T-helper 9 cell (primary cell): ENCODE measurements at places on chromosomes 7 and 10.

GRCh38 chr7:85010306-85010705 is 176.6 kb downstream of the SEMA3D start:
- no peak for DNase-seq

- DNase-seq: no peak
Measured at GRCh38 chr10:122962405-122962804, 8.4 kb upstream of the C10orf88 start.

GRCh38 chr7:27123007-27123476 is 7.5 kb downstream of the HOXA4 start:
- no peak for DNase-seq

DNA sequence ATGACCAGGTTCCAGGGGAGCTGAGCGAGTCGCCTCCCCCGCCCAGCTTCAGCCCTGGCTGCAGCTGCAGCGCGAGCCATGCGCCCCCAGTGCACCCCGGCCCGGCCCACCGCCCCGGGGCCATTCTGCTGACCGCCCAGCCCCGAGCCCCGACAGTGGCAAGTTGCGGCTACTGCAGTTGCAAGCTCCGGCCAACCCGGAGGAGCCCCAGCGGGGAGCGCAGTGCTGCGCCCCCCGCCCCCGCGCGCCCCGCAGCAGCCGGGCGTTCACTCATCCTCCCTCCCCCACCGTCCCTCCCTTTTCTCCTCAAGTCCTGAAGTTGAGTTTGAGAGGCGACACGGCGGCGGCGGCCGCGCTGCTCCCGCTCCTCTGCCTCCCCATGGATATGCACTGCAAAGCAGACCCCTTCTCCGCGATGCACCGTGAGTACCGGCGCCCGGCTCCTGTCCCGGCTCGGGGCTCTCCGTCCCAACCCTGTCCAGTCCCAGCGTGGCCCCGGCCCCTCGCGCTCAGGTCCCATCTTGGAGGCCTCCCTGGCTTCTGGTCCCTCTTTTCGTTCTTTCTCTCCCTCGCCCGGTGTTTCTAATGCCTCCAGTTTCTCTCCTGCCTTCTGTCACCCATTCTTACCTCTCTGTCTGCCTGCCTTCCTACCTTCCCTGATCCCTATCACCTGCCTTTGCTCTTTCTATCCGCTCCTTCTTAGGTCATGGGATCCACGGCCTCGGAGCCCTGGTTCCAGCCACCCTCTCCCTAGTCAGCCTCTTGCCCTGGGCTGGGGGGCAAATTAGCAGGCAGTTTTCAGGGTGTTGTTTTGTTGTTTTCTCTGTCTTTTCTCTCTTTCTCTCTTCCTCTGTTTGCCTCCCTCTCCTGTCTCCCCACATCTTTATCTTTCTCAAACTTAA is 751 bp downstream of the PAX2 start:
- no peak for DNase-seq

DNA sequence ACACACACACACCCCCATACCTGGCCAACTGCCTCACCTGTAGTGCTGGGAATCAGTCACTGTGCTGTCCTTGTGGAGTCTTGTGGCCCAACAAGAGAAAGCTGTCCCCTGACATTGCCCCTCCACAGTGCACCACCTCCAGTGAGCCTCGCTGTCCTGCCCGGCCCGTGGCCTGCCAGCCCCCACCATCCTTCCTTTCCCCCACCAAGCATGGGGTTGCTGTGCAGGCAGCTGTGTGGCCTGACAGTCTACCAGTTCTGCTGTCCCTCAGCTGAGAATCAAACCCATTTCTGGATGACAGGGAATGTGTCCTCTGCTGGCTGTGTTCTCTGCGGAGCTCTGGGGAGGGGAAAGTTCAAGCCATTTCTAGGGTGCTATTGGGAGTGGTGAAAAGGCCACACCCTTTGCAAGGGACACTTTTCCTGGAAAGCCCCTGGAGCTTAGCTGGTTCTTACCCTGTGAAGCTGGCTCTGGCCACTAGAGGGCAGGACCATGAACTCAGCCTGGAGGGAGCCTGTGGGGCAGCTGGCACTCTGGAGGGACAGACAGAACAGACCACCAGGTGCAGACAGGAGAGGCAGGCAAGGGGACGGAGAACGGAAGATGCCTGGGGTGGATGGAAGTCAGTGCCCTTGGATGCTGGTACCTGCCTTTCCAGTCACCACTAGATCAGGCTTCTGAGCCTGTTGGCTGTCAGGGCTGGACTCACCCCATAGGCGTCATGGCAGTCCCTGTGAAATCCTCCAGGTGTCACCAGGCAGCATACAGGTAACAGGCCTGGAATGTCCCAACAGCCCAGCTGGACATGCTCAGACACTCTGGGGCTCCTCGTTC is 10.5 kb upstream of the MTPAP start:
- peak; percentile 46 for DNase-seq

- no peak for DNase-seq
Measured at GRCh38 chr7:130838738-130839137, 104.7 kb upstream of the KLF14 start.

GRCh38 chr10:50469778-50470193 is 154.0 kb downstream of the SGMS1 start:
- no peak for DNase-seq

DNA sequence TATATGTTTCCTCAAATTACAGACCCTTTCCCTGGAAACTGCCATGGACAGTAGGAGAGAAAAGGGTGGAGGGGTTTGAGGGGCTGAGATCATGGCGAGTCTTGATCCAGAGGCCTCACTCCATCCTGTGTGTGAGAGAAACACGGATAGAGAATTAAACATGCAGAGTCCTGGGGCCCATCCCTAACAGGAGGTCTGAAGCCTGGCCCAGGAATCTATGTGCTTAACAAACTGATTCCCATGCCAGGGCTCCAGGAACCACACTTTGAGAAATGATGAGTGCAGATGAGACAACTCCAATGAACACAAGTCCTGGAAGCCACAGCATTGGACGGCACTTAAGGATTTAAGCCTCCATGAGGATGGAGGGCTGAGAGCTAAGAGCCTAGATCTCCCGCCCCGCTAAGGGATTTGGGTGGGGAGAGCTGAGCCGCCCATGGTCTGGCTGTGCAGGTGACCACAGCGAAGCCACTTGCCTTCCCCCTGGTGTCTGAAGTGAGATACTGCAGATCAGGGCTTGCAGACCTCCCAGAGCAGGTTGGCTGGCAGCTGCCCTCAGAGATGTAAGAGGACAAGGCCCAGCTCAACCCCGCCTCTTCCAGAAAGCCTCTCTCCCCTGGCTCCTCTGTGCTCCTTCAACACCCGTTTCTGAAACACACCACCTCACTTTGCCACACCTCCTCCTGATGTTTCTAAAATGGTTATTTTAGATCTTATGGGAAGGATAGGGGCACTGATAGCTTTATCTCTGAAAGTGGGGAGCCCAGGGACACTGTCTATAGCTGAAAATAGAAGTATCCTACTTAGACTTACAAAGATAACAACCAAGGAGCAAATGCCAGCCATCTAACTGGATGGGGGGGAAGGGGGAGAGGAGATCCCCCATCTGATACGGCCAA is 24.8 kb upstream of the EIF5AL1 start:
- peak; percentile 7 for DNase-seq

DNA sequence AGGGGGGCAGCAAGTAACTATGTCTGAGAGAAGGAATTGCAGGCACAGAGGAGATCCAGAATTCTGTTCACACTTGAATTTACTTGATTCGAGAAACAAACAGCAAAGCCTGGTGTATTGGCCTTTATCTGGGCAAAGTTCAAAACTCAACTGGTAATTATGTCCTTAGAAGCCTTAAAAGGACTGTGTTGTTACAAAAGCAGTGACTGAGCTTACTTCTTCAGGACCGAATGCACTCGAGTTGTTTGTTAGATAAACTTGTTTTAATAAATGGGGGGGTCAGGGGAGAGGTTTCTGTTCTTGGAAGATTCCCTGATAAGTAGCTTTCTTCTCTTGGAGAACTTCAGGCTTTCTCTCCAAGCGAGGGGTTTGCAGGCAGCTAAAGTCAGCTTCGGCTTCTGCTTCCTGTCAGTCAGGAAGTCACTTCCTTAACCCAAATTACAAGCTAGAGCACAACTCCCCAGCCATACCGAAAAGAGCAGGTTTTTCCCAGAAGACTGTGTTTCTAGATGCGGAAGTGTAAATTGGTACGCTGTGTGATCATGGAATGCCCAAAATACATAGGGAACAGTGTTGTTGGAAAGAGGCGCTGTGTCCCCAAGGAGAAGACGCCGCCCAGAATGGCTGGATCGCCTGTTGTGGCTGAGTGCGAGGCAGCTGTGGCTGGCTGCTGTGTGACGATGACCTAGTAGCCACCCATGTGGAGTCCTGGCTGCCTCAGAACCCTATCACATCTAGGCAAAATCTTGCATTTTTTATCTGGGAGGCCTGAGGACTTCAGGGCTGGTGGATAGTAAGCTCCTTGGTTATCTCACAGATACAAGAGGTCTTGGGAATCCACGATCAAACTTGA is 110.4 kb downstream of the TCF7L2 start:
- DNase-seq: no peak

GRCh38 chr10:71964098-71964742 is at the start of gene CHST3:
CHST3 (plus strand) TSS chr10:71964395; CDS start chr10:72005843, 41,448 bp downstream.
- DNase-seq: no peak

GRCh38 chr10:43354330-43354635 is 17.2 kb upstream of the FXYD4 start:
- no peak for DNase-seq

- DNase-seq: no peak
Measured at GRCh38 chr10:97117372-97117771, 68.4 kb downstream of the SLIT1 start.

GRCh38 chr10:21349912-21350286 is 175.6 kb downstream of the SKIDA1 start:
- DNase-seq: no peak

DNA sequence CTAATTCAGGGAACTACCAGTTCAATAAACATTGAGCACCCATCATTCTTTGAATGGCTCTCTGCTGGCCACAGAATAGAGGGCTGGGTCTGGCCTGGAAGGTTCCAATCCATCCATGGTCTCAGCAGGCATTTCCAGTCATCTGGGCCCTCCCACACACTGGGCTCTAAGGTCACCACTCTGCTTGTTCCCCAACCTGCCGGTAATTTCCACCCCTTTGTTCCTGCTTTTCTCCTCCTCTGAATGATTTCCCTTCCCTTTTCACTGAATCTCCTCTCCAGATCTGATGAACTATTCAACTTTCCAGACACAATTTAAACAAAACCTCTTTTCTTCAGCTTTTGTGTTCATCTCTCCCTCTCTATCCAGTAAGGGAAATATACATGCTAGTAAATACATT is 2.6 kb downstream of the BZW2 start:
- no peak for DNase-seq

- DNase-seq: no peak
Measured at GRCh38 chr7:69622960-69623359, 24.7 kb downstream of the AUTS2 start.

GRCh38 chr7:105688617-105689016 is 107.3 kb upstream of the EFCAB10 start:
- no peak for DNase-seq

DNA sequence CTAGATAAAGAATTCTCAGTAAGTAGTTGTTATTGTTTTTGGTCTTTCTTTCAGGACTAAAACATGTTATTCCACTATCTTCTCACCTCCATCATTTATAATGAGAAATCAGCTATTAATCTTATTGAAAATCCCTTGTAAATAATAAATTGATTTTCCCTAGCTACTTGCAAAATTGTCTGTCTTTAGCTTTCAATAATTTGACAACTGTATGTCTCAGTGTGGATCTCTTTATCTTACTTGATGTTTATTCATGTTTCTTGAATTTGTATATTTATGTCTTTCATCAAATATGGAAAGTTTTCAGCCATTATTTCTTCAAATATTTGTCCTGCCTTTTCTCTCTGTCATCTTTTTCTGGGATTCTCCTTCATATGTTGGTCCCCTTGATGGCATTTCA is 117.1 kb upstream of the ANTXRL start:
- DNase-seq: no peak

GRCh38 chr10:98391065-98391464 is 23.9 kb downstream of the PYROXD2 start:
- no peak for DNase-seq

- DNase-seq: no peak
Measured at GRCh38 chr10:47370015-47370767, 13.9 kb downstream of the ZNF488 start.

GRCh38 chr7:112395893-112396292 is 54.4 kb upstream of the IFRD1 start:
- DNase-seq: no peak

DNA sequence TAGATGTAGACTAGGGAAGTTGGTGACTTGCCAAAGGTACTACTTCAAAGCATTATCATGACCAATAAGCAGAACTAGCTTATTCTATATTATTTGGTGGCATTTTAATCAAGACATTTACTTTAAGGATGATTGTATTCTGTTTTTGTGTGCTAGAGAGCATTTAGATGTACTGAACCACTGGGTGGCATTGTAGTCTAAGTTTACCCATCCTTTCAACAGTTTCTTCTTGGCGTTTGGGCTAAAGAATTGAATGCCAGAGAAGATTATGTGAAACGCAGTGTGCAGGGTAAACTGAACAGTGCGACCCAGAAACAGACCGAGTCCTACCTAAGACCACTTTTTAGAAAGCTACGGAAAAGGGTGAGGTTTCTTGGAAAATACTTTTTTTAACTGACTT is 26.8 kb downstream of the PRPF18 start:
- no peak for DNase-seq

DNA sequence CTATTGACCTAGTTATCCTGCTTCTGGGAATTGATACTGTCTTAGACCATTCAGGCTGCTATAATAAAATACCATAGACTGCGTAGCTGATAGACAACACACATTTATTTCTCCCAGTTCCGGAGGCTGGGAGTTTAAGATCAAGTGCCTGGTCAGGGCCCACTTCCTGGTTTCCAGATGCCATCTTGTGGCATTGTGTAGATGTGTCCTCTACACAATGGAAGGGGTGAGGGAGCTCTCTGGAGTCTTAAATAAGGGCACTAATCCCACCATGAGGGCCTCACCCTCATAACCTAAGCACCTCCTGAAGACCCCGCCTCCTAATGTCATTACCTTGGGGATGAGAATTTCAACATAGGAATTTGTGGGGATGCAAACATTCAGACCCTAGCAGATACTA is 62.4 kb downstream of the SLC35B4 start:
- no peak for DNase-seq

DNA sequence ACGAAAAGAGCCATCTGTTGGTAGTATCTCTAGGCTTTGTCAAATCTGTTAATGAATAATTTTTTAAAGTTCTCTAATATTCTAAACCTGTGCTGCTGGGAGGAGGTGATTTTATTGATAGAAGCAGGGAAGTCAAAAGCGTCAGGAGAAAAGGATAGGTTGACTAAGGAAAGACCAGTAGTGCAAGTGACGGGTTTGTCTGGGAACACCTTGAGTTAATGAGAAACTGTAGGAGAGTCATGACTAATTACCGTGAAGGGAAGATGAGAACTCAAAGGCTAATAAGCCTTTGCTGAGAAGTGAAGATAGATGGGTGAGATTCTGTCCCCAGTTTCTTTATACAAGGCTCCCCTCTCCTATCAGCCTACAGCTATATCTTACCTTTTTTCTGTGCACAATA is 5.0 kb upstream of the PDK4 start:
- no peak for DNase-seq

- no peak for DNase-seq
Measured at GRCh38 chr10:98646998-98647917, 200.5 kb upstream of the HPS1 start.

DNA sequence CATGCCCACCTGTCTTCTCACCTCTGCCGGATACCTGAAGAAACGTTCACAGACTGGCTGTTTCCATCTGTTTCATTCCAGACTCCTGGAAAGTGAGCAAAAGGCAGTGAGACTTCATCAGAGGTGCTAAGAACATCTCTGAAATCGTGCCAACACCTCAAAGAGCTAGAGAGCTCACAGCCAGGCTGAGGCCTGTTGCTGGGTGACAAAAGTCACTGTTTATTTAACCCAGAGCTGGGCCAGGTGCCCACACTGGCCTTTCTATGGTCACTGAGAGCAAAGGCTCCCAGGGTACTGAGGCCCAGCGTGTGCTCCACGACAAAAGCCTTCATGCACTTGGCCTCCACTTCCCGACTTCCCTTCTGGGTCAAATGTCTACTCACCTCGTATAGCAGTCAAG is 3.7 kb upstream of the NANOS1 start:
- no peak for DNase-seq
